ENCODE measurements at places on chromosomes 12 and 14. TPM values are rescaled to one million over a fixed set of nuclear protein-coding genes. Genes with fewer than 3 reads are reported as not detected.

The GRIP1 gene
- 22.8 TPM for total RNA-seq

The DYRK2 gene
- total RNA-seq = 65.2 TPM

The NYNRIN gene
- 12.1 TPM for total RNA-seq

The GPR162 gene
- 18.6 TPM for total RNA-seq

The ACVRL1 gene
- total RNA-seq = 132 TPM

The WNT1 gene
- total RNA-seq = not detected

The FOXM1 gene
- 7.7 TPM for total RNA-seq

The MAP3K9 gene
- total RNA-seq = 5.7 TPM

GRCh38 chr12:52867642-52868041 lies 18.8 kb upstream of the KRT78 start:
- DNase-seq = peak; percentile 86

GRCh38 chr12:70332236-70332635 lies 33.9 kb upstream of the KCNMB4 start:
- DNase-seq = no peak

GRCh38 chr14:86513564-86513963 lies 983.6 kb downstream of the FLRT2 start:
- DNase-seq = no peak

DNA sequence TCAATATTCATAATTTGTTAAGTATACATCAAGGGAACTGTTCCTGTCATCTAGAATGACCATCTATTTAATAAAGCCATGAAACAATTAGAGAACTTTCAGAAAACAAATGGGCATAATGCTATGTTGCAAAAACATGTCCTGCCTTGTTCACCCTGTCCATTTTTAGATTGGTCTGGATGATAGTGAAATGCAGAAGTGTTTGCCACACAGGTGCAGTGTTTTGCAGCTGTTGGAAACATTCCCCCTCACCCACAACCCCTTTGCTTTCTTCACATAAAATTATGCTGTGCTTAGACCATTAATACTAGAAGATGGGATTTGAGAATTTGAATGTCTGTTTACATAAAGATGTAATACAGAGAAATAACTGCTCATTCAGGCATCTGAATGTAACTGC lies 36.5 kb downstream of the LEMD3 start:
- DNase-seq = no peak

GRCh38 chr12:49580572-49581535 lies 12.9 kb upstream of the MCRS1 start:
- peak; percentile 51 for DNase-seq

- DNase-seq = peak; percentile 97
Observed at GRCh38 chr14:74084277-74085046, at the start of the genes ALDH6A1 and LIN52. ALDH6A1 (minus strand) TSS chr14:74084453; CDS start chr14:74084394, 59 bp downstream. LIN52 (plus strand) TSS chr14:74084956; CDS start chr14:74084975, 19 bp downstream.

DNA sequence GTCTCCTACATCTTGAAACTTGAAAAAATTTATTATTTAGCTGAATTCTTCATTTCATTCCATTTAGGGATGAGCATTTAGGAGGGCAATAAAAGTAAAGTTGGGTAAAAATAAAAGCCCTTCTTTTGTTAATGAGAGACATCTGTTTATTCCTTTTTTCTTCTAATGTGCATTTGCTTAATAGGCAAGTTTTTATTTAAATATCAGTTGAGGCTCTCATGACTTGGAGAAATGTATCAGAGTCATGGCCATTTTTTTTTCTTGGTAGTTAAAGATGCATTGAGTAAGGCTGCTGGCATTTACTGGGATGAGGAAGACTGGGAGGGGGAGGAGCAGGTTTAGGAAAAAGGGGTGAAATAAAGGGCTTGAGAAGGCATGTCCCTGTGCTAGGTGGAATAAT lies 609.9 kb upstream of the TMEM132C start:
- no peak for DNase-seq

DNA sequence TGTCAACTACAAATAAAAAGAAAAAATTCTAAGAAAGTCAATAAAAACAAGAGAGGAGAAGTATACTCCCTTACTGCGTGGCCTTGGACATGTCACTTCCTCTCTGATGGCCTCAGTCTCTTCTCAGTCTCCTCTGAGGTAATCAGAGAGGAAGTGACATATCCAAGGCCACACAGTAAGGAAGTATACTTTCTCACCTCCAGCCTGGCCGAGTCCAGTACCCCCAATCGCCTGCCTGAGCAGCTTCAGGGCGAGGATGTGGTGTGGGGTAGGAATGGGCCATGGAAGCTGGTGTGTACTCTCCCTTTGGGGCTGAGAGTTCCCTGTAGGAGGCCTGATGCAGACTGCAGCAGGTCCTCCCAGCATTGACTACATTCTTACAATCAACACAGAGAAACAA lies 15.8 kb downstream of the VDR start:
- DNase-seq = no peak

DNA sequence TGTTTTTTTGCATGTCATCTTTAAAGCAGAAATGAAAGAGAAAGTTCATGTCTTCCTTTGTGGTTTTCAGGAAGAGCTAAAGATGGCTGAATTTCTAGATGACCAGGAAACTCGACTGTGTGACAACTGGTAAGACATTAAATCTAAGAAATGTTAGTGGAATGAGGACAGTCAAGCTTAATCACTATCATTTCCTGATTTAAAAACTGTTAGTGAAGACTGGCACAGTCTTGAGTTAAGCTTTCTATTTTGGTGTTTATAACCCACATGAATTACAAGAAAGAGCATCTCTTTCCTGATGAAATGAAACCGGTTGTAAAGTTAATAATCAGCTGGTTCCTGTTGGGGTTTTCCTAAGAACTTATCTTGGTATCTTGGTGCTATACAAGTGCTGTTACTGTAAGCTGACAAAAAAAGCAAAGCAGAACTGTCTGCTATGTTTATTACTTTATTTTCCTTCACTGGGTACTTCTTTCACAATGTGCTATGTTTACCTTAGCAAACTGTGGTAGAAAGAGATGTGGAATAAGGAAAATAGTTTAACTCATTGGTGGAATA lies 5.2 kb downstream of the TRAFD1 start:
- no peak for DNase-seq

DNA sequence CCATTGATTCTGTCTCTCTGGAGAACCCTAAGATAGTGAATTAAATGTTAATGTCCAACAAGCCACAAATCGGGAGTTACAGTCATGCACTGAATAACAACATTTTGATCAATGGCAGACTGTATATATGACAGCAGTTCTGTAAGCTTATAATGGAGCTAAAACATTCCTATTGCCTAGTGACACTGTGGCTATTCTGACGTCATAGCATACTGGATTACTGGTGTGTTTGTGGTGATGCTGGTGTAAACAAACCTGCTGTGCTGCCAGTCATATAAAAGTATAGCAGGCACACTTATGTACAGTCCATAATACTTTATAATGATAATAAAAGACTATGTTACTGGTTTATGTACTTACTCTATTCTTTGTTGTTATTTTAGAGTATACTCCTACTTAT lies 56.7 kb upstream of the BICD1 start:
- no peak for DNase-seq

- DNase-seq = no peak
Observed at GRCh38 chr12:104520242-104520900, 63.6 kb downstream of the CHST11 start.

DNA sequence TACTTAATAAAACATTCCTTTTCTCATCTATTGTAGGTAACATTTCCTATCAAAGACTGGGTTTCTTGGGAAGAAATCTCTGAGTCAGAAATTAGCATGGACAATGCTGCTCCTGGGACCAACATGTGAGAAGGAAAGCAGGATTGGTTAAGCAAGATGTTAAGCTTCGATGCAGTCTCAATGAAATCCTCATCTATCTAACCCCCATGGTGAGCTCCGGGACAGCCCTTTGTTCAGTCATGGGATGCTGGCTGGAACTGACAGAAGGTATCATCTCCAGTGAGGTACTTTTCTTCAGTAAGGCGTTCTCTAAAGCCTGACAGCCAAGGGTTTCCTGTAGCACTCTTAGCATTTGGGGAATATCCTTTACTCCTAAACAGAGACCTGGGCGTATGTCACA lies 82.8 kb upstream of the SINHCAF start:
- DNase-seq = no peak

GRCh38 chr12:93853698-93854478 lies 176.7 kb downstream of the CRADD start:
- no peak for DNase-seq

- peak; percentile 89 for DNase-seq
Observed at GRCh38 chr14:104094709-104095425, 9.4 kb downstream of the ASPG start.

GRCh38 chr14:29037411-29037810 lies 270.8 kb downstream of the FOXG1 start:
- no peak for DNase-seq

- no peak for DNase-seq
Observed at GRCh38 chr12:132151766-132152410, 7.6 kb downstream of the NOC4L start.

- DNase-seq = no peak
Observed at GRCh38 chr12:105334001-105334400, 3.5 kb downstream of the C12orf75 start.

- no peak for DNase-seq
Observed at GRCh38 chr12:109595321-109595902, 21.8 kb downstream of the MVK start.

DNA sequence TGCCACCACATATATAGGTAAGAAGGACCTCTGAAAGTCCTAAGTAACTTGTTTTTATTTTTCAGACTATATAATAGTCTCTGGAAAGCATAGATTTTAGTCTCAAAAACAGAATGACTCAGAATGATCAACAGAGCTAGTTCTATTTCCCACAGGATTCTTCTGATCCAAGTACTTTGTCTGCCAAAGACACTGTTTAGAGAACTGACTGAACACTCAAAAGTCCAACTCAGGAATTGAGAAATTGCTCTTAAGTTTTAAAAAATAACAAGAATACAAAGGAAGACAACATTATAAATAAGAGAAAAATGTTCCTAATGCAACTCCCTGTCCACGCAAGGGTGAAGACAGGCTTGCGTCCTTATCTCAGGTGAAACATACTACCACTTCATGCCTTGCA lies 29.0 kb downstream of the LGMN start:
- DNase-seq = no peak

GRCh38 chr14:69828879-69829278 lies 31.8 kb upstream of the SLC10A1 start:
- no peak for DNase-seq

- peak; percentile 49 for DNase-seq
Observed at GRCh38 chr12:7907009-7907408, 29.0 kb downstream of the SLC2A3 start.

- DNase-seq = no peak
Observed at GRCh38 chr12:580813-581212, 82.4 kb downstream of the NINJ2 start.

- DNase-seq = no peak
Observed at GRCh38 chr14:104541905-104542465, 37.6 kb upstream of the C14orf180 start.

DNA sequence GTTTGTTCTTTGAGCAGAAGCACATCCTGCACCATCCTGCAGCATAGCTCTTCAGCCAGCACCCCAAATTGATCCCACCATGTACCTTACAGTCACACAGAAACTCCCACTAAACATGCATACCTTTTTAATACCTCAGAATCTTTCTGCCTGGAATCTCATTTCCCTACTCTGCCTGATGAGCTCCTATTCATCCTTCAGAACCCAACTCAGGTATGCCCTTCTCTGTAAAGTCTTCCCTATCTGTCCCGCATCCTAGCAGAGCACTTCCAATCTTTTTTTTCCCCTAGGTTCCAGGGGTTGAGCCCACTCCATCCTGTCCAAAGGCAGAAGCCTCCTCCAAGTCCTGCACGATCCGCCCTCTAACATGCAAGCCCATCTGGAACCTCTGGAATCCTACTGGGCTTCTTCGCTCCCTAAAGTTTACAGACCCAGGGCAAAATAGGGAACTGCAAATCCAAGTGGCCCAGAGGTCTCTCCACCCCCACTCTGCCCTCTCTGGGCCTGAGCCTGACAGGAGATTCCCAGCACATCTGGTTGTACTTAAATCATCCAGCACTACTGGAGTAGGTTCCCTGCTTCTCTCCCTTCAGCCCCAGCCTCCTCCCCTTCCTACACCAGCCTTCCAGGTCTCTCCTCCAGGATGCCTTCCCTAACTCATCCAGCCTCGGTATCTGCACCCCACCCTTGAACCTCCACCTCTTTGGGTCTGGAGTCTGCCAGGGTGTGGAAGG lies 4.1 kb upstream of the FIGNL2 start:
- DNase-seq = no peak

- no peak for DNase-seq
Observed at GRCh38 chr14:91729756-91730155, 2.1 kb downstream of the CATSPERB start.

DNA sequence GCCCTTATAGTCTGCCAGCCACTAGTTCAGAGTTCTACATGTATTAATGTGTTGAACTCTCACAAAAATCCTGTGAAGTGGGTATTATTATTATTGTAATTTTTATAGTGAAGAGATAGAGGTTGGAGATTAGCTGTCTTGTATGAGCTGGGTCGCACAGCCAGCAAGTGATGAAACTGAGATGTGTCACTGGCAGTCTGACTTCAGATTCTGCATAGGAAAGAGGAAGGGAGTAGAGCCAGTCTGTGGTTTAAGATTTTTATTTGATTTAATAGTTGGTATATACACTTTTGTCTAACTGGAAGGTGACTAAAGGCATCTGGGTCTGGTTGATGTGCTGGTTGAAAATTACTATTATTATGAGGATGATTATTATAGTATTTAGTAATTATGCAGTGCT lies 5.8 kb upstream of the FRS2 start:
- DNase-seq = no peak

DNA sequence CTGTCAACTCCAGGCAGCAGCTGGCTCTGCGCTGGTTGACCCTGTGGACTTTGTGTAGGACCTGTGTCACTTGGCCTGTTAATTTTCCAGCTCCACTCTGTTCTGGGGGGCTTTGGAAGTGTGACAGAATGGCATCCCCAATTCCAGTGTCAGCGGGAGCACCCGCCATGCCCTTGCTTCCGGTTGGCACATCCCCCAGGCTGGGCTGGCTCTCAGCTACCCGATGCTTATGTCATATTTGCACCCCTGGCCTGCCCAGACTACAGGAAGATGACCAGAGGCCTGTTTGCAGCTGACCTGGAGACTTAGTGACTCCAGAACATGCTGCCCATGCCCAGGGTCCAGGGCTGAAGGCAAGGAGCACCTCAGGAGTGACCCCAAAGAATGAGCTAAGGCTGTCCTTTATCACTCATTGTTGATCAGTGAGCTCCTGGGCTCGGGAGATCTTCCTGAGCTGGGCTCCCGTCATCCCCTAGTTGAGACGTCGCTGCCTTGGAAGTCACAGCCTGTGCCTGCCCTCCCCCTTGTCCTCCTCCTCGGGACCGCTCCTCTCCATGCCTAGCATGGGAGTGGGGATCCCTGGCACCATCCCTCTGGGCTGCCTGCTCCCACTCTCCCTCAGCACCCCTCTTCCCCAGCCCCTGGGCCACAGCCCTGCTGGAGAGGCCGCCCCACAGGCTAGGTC lies 163.4 kb upstream of the RTL1 start:
- DNase-seq = peak; percentile 33

- no peak for DNase-seq
Observed at GRCh38 chr12:99381992-99382391, 265.6 kb upstream of the GARIN6 start.

Data from mucosa of descending colon (tissue), 3 donors.